ENCODE measurements at places on chromosomes 13 and 19.

GRCh38 chr19:12800923-12801465 lies 606 bp downstream of the PRDX2 start:
- no peak for DNase-seq

DNA sequence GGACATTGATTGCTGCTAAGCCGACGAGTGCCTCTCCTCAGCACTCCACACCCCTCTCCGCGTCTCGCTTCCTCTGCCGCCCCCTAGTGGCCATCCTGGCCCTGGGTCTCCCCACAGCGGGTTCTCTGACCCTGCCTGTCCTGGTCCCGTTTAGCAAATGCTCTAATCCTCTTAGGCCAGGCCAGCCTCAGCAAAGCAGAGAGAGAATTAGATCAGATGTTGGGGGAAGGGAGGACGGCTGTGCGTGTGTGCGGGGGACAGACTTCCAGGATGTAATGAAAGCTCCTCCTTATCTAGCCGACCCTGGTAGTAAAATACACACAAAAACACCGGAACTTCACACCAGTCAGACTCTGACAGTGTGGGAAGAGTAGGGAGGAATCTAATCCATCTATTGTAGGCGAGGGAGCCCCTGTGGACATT lies 4.5 kb downstream of the TPRX2 start:
- peak; percentile 88 for DNase-seq

DNA sequence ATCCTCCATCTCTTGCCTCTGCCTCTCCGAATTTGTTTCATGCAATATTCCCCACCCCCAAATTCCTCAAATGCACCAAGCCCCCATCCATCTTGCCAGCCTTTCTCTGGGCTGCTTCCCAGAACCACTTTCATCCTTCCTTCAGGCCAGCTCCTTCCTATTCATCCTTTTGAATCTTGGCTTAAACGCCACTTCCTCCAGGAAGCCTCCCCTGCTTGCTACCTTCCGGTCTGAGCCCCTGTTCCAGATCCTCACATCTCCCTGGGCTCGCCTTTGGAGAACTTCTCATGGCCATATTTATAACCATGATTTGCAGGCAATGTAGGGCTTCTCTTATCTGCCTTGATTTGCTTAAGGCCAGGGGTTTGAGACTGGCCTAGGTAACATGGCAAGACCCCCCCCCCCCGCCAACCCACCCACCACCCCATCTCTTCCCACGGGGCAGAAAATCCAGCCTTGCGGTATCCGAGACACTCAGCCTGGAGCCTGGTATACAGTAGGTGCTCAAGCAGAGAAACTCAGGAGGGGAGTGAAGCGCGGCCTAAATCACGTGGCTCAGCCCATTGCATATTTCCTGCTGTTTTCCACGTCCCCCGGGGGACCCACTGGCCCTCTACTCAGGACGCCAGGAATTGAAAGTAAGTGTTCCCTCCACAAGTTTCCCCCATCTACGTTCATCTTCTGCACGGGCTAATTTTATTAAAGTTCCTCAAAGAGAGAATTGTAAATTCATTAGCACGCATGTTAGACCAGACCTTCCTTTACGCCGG lies 151.9 kb downstream of the PTPRS start:
- no peak for DNase-seq

- DNase-seq, result no peak
Observed at GRCh38 chr13:76825430-76825829, 60.8 kb downstream of the KCTD12 start.

GRCh38 chr13:95641291-95642027 lies 3.0 kb downstream of the DZIP1 start:
- DNase-seq, result peak; percentile 25

DNA sequence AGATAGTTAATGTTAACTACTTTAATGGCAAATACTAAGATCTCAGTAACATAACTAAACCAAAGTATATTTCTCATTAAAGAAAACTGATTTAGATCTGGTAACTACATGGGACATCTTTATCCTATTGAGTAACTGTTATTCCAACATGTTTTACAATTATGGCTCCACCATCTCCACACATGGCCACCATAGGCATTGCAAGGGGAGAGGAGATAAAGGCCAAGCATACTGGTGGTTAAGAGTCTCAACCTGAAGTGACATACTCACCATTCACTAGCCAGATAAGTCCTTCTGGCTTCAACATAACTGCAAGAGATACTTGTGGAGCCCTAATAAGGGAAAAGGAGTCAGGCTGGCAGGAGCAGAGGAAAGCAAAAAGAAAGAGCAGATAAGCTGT lies 1586.4 kb upstream of the SPRY2 start:
- no peak for DNase-seq

- DNase-seq, result no peak
Observed at GRCh38 chr19:2015608-2015950, at the start of gene BTBD2. Gene BTBD2, minus strand, starts transcription at chr19:2015714. Its CDS starts 11 bp downstream, at chr19:2015703.

- no peak for DNase-seq
Observed at GRCh38 chr19:54674021-54674617, 11.3 kb downstream of the LILRB4 start.

DNA sequence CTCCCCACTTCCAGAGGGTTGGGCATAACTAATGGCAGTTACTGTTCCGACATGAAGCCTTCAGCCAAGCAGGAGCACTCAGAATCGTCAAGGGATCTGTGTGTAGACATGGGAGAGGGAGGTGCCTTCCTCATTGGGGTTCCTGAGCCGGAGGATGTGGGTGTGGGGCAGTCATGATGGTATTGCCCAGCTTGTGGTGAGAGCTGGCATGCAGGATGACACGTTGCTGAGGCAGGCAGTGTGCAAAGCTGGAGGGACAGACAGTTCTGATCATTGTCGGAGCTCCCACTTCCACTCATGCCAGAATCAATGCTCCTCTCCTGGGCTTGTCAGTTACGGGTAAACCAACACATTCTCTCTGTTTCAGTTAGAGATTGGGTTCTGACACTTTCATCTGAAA lies 83.9 kb upstream of the TSC22D1 start:
- no peak for DNase-seq

DNA sequence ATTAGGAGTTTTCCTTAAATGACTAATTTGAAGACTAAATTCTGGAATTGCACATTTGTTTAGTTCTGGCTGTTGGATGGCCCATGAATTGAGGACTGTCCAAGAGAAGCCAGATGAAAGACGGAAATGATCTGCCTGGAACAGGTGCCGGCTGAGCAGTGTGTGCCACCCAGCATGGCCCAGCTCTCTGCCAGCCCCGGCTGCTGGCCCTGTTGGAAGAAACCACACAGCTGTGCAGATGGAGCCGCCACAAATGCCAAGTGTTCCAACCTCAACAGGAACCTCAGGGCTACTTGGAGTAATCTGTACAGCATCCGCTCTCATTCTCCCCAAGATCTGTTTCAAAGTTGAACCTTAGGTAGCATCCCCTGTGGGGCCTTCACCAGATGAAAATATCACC lies 67.0 kb upstream of the STARD13 start:
- DNase-seq, result no peak

- DNase-seq, result no peak
Observed at GRCh38 chr13:44989941-44990340, 603 bp downstream of the GPALPP1 start.

- no peak for DNase-seq
Observed at GRCh38 chr13:60758637-60759036, 361.6 kb downstream of the TDRD3 start.

DNA sequence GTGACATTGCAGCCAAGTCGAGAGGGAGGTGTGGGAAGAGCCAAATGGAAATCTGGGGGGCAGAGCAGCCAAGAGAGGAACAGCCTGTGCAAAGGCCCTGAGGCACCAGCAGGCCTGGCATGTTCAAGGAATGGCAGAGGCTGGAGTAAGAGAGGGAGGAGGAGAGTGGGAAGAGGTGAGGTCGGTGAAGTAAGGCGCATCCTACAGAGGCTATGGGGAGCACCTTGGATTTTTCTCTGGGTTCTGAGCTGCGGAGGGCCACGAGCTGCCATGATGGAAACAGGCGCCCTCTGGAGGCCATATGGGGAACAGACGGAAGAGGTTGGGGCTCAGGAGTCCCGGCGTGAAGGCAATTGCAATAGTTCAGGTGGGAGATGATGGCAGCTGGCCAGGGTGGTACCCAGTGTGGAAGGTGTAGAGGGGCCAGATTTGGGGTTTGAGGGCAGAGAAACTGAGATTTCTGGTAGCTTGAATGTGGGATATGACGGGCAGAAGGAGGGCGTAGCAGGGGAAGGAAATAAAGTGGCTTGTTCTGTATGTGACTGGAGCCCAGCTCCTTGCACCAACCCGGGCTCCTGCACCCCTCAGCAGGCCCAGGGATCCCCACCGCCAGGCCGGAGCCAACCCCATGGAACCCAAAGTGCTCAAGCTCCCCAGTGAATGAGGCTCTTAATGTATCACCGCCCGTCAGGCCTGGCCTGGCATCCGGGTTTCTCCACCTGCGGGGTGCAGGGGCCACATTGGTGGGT lies 20.5 kb upstream of the STRN4 start:
- DNase-seq, result no peak

GRCh38 chr13:31485183-31485582 lies 254.1 kb upstream of the RXFP2 start:
- DNase-seq, result no peak

DNA sequence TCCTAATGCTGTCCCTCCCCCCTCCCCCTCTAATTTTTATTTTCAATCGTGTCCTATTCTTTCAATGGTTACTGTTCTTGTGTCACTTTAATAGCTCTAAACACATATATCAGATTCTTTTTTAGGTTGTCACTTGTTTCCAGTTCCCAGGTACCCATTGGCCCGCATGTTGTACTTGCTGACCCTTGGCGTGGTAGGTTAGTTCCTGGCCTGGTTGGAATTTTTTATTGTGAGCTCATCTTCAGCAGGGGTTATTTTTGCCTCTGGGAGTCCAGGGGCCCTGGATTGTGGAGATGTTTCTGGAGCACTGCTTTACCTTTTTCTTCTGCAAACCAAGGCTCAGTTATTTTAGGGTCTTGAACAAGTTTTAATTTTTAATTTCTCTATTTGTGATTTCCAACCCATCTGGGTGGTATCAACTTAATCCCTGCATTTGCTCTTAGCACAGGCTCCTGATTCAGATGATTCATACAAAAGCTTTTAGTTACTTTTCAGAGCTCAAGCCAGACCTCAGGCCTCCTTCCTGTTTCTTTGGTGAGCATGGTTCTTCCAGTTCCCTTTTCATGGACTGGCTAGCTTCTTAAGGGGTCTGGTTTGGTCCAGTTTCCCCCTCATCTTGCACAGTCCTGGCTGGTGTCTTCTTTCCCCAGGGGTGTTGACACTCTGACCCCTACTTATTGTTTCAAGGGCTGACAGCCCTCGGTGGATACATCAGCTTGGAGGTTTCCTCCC lies 220.5 kb downstream of the TM9SF2 start:
- no peak for DNase-seq

- DNase-seq, result no peak
Observed at GRCh38 chr13:45592758-45593157, 22.8 kb downstream of the ERICH6B start.

DNA sequence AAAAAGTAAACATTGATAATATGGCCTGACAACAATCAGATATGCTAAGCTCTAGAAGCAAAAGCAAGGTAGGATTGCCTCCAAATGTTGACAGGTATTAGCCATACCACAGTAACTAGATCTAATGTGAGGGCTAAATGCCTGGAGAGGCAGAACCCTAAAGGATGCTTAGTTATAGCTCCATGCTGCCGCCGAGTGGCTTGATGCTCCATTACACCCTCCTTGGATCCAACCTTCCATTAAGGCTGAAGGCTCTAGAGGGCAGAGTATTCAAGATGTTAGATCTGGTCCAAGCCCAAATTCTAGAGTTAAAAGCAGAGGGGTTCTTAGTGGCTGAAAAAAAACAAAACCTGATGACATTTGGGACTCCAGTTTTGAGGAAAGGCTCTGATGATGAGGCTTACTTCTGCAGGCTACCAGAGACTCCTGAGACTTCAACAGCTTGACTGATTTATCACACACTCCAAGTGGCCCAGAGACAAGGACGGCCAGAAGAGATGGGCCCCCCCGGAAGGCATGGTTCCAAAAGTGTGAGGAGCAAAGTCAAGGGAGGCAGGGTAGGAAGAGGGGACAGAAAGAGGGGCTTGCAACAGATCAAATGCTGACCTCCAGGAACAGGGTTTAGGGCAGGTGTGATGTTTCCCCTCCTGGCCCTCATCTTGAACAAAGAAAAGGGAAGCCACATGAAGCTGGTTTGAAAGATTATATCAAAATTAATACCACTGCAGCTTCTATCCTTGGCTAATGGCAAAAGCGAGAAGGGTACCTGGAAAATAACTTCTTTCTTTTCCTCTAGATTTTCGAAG lies 21.9 kb upstream of the CPB2 start:
- peak; percentile 29 for DNase-seq

DNA sequence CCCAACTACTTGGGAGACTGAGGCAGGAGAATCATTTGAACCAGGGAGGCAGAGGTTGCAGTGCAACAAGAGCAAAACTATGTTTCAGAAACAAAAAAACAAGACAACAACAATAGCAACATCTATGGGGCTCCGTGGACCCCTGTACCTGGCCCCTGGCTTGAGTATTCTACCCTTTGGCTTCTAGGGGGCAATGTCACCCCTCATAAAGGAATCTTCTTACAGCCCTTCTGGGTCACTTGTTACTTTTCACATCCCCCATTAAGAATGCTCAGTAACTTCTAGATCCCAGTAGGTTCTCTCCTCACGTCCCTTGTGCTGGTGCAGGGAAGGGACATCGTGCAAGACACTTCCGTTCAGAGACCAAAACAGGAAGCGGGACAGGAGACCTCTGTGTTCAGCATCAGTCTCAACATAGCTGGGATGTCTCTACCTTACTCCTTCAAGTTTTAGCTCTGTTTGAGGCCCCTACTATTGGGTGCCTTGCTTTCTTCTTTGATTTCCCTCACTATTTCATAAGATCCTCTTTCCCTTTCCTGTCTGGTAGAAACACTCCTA lies 218.1 kb upstream of the ARGLU1 start:
- no peak for DNase-seq

- DNase-seq, result no peak
Observed at GRCh38 chr13:74289107-74289506, 154.9 kb upstream of the KLF12 start.

- DNase-seq, result no peak
Observed at GRCh38 chr13:27168086-27168485, 3.5 kb downstream of the USP12 start.

GRCh38 chr19:47023448-47023794 lies 3.8 kb downstream of the NPAS1 start:
- DNase-seq, result no peak

GRCh38 chr13:108154421-108154858 lies 60.9 kb downstream of the LIG4 start:
- DNase-seq, result no peak

DNA sequence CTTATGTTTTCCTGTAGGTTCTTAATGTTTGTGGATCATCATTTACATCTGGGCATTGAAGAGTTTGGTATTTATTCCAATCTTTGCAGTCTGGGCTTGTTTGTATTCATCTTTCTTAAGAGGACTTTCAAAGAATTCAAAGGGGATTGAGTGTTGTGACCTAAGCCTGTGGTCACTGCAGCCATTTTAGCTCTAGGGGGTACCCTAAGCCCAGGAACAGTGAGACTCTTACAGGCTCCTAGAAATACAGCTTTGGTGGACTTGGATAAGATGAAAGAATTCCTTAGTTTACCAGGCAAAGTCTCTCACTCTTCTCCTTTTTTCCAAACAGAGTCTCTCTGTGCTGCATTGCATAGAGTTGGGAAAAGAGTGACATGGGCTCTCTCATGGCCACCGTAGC lies 2539.0 kb upstream of the PCDH20 start:
- DNase-seq, result no peak

GRCh38 chr19:48158210-48158790 lies 11.8 kb downstream of the LIG1 start:
- DNase-seq, result no peak

Data from substantia nigra (tissue), 51 donors.